Fibroblast of skin of right quadriceps (primary cell): ENCODE measurements at places on chromosomes 1 and 21.

DNA sequence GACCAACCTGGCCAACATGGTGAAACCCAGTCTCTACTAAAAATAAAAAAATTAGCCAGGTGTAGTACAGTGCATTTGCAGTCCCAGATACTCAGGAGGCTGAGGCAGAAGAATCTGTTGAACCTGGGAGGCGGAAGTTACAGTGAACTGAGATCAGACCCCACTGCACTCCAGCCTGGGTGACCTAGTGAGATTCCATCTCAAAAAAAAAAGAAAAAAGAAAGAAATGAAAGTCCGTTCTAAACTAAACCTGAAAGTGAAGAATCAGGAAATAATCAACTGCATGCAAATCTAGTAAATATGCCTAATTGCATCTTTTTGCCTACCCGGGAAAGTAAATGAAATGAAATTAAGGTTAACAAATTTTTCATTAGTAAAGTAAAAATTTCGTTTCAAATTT, 99.6 kb downstream of the ZZZ3 start:
- DNase-seq: no peak

- DNase-seq: no peak
Observed at GRCh38 chr21:40556442-40556968, 290.5 kb downstream of the DSCAM start.

GRCh38 chr1:234607109-234608024, 2.6 kb downstream of the IRF2BP2 start:
- DNase-seq: peak; percentile 65

- no peak for DNase-seq
Observed at GRCh38 chr1:185042737-185043136, 2.6 kb upstream of the RNF2 start.
